Activated CD8-positive, alpha-beta memory T cell treated with anti-CD3 and anti-CD28 coated beads for 48 hours (primary cell): ENCODE measurements at places on chromosomes 7 and 10.
A peak's percentile ranks its signal among the peaks of the same experiment; 100 is the strongest.

GRCh38 chr10:21084700-21085099, 187.6 kb upstream of the NEBL start:
- DNase-seq = no peak

GRCh38 chr7:87574630-87575029, 26.1 kb downstream of the ABCB1 start:
- no peak for DNase-seq

DNA sequence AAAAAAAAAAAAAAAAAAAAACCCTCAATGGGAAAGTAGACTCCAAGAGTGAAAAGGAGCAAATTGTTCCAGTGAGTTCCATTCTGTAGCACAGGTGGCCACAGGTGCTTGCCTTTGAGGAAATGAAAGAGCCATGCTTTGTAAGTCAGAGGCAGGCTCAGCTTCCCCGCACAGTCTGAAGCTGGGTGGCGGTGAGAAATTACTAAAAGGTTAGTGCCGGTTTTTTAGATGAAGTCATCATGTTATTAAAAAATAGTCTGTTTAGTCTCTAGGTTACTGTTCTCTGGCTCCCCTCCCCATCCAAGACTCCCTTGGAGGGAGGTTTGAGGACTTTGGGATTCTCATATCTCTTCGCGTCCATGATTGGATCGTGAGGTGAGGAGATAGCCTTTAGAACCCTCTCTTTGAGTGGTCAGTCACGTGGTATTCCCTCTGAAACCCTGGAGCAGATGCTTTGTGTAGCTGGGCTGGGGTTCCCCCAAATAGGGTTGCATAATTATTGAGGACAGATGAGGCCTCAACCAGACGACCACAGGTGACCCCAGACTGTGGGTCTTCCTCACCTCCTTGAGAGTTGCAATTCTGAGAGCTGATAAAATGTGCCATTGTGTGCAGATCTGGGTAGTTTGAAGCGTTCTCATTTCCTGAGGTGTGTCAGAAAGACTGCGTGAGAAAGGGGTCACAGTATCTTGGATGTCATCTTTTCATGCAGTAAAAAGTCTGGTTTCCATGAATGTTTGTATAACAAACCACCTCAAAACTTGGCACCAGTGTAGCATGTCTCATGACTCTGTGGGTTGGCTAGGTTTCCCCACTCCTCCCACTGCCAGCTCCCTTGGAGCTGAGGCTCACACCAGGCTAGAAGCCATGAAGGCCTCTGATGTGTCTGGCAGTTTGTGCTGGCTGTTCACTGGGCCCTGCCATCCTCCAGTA, 27.1 kb downstream of the OGDH start:
- DNase-seq = no peak

DNA sequence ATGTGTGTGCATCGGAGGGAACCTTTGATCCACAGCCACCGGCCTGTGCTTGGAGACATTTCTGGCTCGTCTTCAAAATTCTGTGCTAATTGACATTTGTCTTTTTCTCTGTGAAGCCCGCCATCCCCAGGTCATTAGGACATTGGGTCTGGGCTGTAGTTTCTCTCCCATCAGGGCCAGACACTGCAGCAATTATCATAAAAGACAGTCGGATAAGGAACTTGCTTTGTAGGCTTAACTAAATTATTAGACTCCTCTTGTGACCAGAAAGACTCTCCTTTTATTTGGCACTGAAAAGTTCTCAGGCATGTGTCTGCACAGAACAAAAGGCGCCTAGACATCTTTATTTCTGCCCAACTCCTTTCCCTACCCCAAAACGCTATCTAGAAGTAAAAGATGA, 49.1 kb upstream of the NPTX2 start:
- no peak for DNase-seq

GRCh38 chr10:48799341-48800006, 114.8 kb downstream of the WDFY4 start:
- no peak for DNase-seq

DNA sequence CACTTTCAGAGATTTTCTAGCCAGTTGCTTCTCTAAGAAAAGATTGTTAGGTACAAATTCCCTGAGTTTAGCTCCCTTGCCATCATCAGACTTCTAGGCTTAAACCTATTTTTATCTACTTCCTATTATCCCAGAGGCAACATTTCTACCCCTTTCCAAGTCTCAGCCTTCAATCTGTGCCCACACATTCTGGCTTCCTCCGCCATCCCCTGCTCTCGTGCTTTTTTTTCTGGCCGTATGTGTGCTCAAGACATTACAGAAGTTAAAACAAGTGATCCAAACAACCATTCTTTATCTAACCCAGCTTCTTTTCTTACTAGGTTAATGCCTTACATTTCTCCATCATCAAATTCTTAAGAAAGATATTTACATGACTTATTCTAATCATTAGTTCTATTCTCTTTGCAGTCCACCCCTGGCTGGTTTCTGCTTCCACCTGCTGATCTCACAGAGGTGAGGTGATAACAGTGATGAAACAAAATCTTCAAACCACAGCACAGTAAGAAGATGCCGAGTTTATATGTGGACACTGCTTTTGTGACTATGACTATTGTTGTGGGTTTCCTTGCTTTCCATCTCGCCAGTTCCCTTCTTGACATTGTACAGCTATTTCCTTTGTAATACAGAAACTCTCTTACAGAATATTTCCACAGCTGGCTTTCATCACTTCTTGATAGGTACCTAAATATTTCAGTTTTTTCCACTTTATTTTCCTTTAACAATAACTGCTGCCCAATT, 18.3 kb upstream of the CDK6 start:
- no peak for DNase-seq

DNA sequence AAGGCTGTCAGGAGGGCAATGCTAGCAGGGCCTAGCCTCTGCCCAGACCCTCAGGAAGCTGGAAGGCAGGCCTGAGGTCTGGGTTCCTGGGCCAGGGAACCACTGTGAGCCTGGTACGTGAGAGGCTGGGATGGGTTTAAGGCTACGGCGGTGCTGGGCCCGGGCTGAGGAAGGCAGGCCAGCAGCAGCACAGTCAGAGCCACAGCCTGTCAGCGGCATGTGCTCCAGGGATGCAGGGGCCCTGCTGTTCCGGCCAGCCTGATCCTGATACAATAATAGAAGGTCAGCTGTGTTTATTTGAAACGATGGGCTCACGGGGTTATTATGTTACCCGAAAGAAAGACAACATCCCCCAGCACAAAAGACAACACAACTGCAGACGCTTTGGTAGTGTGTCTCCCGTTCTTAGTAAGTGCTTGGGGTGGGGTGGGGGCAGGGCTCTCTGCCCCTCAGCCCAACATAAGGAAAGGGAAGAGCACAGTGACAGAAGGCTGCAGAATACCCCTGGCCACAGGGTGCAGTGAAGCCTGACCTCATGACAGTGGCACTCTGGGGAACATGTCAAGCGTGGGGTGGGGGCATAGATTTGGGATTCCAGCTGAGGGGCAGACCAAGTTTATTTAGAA, 95.0 kb downstream of the COL13A1 start:
- DNase-seq = no peak

GRCh38 chr10:74960670-74961069, 134.3 kb downstream of the KAT6B start:
- DNase-seq = no peak

DNA sequence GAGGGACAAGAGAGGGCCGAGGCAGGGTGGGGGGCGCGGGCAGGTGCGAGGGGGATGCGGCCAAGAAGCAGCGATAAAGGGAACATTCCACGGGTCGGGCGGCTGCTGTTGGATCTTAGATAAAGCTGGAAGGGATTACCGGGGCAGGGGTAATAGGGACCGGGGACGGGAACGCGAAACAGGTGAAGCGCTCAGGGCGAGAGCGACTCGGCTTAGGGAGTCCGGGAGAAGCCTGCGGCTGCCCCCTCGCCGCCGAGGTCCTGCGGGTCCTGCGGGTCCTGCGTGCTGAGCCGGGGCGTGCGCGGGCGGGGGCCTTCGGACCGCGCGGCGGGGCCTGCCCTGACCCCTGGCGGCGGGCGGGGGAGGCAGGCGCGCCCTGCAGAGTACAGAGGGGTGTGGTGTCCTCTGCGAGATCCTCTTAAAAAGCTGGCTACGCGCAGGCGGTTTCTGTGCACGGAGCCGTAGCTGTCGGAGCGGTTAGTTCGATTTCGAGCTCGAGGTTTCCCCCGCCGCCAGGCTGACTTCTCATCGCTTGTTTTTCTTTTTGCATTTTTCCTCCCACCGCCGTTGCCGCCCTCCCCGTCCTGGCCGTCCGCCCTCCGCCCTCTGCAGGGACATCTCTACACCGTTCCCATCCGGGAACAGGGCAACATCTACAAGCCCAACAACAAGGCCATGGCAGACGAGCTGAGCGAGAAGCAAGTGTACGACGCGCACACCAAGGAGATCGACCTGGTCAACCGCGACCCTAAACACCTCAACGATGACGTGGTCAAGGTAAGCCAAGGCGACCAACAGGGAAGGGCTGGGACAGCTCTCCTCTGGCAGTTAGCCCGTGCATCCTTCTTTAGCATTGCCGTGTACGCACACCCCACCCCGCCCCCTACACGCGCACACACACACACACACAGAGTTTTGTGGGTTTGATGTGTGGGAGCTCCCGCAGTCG, 1.4 kb downstream of the CAV1 start:
- DNase-seq = peak; percentile 44

DNA sequence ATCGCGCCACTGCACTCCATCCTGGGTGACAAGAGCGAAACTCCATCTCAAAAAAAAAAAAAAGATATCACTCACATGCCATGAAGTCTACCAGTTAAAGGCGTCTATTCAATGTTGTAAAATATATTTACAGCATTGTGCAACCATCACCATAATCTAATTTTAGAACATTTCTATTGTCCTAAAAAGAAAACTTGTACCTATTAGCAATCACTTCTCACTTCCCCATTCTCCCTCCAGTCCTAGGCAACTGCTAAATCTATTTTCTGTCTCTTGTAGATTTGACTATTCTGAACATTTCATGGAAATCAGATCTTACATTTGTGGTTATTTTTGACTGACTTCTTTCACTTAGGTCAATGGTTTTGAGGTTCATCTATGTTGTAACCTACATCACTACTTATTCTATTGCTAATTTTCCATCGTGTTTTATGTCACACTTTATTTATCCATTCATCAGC, 25.2 kb upstream of the OTUD1 start:
- DNase-seq = no peak

- DNase-seq = no peak
Measured at GRCh38 chr10:81569488-81569887, 305.5 kb upstream of the NRG3 start.

DNA sequence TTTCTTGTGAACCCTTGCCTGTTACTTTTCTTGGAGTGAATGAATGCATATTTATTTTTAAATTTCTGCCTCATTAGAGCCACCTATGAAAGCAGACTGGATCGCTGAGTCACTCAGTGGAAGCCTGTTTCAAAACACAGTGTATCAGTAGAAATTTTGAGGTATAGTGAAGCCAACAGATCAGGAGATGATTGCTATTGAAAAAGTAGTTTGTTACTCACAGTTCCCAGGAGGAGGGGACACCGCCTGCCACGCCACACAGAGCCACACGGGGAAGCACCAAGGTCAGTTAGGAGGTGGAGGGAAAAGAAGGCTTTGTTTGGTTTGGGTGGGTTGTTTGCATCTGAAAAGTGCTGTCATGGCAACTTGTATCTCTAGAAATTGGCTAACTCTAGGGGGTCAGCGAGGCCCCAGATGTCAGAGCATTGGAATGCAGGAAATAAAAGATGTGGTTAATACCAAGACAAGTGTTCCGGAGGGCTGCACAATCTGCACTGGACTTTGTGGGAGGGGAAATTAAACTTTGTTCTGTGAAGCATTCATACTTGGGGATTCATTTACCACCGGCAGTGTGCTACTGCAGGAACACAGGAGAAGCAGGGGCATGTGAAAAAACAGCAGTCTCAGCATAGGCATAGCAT, 106.4 kb upstream of the SDK1 start:
- no peak for DNase-seq

GRCh38 chr7:6317797-6318438, 45.5 kb upstream of the CYTH3 start:
- peak; percentile 4 for DNase-seq

- no peak for DNase-seq
Measured at GRCh38 chr7:1101563-1102431, 13.9 kb downstream of the GPER1 start.

- DNase-seq = no peak
Measured at GRCh38 chr7:68417002-68417401, 1181.3 kb upstream of the AUTS2 start.

- no peak for DNase-seq
Measured at GRCh38 chr7:4763794-4764185, 11.6 kb upstream of the AP5Z1 start.

- DNase-seq = no peak
Measured at GRCh38 chr10:70381471-70382421, 679 bp downstream of the LRRC20 start.

GRCh38 chr7:46150721-46151120, 229.6 kb upstream of the IGFBP3 start:
- DNase-seq = no peak

- no peak for DNase-seq
Measured at GRCh38 chr10:10366836-10367235, 650.8 kb upstream of the CELF2 start.
